Femur (tissue), 1 donor: ENCODE measurements at places on chromosomes 1 and 21.

DNA sequence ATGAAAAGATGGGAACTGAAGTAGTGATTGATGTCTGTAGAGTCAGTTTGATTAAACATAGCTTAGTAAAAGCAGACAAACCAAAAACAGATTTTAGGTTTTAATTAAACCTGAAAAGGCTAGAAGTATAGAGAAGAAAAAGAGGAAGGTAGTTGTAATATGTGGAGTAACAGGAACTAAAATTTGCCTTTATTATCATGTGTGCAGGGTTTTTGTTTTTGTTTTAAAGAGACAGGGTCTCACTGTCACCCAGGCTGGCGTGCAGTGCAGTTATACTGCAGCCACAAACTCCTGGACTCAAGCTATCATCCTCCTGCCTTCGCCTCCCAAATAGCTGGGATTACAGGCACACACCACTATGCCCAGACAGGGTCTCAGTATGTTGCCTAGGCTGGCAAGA lies 6.0 kb downstream of the TOR1AIP1 start:
- DNase-seq, result no peak

- no peak for DNase-seq
These were observed 7.1 kb downstream of the DENND1B start for GRCh38 chr1:197768014-197768805.

DNA sequence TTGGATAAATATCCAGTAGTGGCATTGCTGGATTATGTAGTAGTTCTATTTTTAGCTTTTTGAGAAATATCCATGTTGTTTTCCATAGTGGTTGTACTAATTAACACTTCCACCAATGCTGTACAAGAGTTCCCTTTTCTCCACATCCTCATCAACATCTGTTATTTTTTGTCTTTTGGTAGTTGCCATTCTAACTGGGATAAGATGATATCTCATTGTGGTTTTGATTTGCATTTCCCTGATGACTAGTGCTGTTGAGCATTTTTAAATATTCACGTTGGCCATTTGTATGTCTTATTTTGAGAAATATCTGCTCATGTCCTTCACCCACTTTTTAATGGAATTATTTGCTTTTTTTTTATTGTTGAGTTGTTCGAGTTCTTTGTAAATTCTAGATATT lies 183.9 kb downstream of the PTPRU start:
- no peak for DNase-seq

- no peak for DNase-seq
These were observed 31.3 kb downstream of the XKR8 start for GRCh38 chr1:27990920-27991537.

GRCh38 chr1:65104854-65105534 lies 43.0 kb upstream of the AK4 start:
- no peak for DNase-seq

- no peak for DNase-seq
These were observed 212.6 kb downstream of the KCTD3 start for GRCh38 chr1:215779729-215780128.

GRCh38 chr1:156151093-156151688 lies 2.2 kb upstream of the SEMA4A start:
- DNase-seq, result no peak

GRCh38 chr1:23376890-23377811 lies 7.5 kb upstream of the ZNF436 start:
- DNase-seq, result no peak
